T-helper 22 cell (primary cell): ENCODE measurements at places on chromosomes 5 and 9.

DNA sequence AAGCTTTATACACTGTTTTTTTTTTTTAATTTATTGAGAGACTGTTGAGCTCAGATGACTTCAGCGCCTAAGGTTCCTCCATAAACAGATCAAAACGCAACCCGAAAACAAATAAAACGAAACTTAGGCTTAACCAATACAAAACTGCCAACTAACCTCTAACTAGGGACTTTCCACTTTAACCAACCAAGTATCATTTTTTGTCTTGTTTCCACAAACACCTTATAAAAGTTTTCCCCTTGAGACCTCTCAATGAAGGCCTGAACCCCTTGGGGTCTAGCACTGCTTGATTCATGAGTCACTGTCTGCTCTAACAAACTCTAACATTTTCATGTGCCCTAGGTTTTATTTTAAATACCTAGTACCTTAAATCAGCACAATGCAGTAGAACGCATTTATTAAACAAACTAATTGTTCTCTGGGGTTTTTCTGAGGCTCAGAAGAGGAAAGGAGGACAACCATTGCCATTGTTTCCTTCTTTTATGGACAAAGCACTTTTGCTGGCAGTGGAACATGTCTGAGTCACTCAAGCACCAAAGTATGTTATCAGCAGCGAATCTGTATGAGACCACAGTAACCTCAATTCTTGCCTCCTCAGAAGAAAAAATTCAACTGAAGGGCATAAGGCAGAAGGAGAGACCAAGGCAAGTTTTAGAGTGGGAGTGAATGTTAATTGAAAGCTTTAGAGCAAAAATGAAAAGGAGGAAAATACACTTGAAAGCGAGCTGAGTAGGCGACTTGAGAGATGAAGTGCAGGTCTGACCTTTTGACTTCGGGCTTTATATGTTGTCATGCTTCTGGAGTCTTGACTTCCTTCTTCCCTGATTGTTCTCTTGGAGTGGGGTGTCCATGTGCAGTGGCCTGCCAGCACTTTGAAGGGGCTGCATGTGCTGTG, 97.7 kb upstream of the HCN1 start:
- DNase-seq = no peak

- no peak for DNase-seq
Measured at GRCh38 chr5:56356836-56357160, 123.7 kb upstream of the ANKRD55 start.

DNA sequence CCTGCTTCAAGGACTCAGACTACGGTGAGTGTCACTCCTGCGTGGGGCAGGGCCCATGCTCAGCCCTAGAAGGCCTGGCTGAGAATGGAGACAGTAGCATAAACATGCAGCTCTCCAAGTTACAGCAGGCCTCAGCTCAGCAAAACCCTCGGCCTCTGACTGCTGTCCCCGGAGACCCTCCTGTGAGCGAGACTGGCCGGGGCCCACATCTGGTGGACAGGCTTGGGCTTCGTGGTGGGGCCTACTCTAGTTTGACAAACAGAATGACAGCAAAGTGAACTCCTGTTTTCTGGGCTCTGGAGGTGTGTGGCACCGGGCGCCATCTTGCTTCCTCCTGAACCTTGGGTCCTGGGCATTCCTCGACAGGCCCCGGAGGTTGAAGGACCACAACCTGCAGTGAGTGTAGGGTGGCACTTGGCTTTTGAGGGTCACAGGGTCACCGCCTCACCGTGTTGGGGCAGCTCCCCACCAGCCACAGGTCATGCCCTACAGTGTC, 97.5 kb downstream of the PHF2 start:
- DNase-seq = no peak

DNA sequence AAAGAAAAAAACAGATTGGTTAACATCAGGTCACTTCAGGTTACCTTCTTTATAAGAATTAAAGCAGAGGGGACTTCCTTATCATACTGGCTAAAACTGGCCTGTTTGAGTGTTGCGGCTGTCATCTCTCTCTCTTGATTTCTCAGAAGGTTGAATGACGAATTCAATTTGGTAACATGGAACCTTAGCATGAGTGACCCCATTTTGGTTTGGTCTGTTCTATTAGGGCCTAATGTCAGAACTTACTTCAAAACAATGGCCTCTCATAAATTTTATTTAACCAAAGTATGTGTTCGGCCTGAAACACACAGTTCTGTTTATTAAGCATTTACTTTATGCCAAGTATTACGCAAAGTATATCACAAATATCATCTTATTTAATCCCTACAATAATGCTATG, 147.5 kb downstream of the CAAP1 start:
- no peak for DNase-seq

DNA sequence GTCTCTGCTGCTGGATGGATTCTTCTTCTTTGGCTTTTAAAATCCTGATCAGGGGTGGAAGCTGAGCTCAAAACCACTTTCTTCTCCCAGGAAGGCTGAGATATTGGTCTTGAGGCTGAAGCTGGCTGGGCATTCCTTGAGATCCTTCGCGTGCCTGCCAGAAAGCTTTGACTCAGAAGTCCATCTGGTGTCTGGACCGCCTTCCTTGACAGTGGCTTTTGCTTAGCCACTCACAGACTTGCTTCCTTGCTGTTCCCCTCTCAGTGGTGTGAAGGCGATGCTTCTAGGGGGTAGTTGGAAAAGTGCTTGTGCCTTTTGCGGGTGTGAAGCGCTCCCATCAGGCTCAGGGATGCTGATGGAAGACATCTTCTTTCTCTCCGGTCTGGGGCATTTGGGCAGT, 45.9 kb downstream of the RGS3 start:
- DNase-seq = no peak

DNA sequence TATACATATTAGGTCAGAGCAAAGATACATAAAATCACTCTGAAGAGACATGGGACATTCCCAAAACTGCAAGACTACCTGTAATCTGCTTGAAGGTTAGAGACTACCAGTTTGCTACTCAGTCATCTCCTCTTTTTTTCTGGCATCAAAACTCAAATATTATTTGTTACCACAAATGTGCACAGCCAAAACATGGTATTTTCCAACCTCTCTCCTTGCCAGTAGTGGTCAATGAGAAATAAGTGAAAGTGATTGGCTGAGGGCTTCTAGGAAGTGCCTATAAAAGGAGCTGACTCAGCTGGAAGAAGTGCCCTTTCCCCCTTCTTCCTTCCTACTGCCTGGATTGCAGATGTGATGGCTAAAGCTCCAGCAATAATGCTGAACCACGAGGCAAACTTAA, 13.8 kb downstream of the GZMK start:
- no peak for DNase-seq

- DNase-seq = no peak
Measured at GRCh38 chr5:30900367-30900766, 293.1 kb upstream of the CDH6 start.

DNA sequence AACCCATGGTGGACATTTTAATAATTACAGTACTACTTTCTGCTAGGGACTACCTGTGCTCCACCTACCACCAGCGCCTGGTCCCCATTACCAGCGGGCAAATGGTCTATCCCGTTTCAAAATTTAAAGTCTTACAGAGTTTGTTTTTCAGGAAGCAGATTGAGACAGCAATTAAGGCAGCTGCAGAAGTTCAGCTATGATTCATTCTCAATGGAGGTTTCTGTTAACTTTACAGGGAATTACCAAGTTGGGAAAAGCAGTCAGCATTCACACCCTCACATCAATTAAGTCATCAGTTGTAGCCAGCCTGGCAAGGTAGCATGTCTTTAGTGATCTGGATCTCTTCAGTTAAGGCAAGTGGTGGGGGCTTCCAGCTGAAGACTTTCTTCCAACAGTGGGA, 410.6 kb upstream of the DAB2 start:
- DNase-seq = no peak

- DNase-seq = no peak
Measured at GRCh38 chr9:77677397-77677796, 29.3 kb upstream of the GNA14 start.

DNA sequence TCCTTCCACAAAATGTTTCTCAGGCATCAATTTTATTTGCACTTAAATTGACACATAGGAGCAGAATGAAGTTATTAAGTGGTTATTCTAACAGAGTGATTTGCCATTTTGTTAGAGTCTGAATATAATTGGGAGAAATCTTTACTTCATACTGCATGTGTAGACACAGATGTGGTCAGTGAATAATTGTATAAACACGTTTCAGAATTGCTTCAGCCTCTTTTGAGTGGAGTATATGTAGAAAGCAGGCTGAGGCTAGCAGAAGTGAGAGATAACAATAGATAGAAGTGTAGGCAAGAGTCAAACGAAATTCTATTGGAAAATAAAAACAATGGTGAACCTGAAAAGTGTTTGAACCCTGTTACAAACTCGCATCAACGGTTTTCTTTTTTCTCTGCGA, 270.7 kb downstream of the TMEM167A start:
- no peak for DNase-seq

GRCh38 chr5:102154291-102154690, 141.8 kb downstream of the SLCO4C1 start:
- no peak for DNase-seq

DNA sequence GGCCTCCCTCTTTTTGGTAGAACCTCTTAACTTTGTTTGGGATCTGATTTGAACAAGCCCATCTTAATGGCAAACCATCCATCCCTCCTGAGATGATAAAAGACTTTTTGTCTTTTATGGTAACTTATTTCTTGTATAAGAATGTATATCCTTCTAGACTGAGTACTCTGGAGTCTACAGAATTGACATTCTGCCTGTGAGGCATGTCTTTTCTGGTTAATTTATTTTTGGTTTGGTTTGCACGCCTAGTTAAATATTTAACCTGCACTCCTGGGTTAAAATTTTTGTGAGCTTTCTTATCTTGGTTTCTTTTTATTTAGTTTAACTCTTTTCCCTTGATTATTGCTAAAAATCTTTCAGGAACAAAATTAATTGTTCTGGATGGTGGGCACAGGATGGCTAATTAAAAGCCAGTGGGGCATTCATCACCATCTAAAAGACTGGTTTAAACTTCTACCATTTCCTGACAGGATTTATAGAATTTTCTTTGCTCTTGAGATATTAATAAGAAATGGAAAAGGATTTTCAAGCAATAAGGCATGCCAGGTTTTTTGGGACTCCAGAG, 50.3 kb downstream of the PHAX start:
- no peak for DNase-seq

DNA sequence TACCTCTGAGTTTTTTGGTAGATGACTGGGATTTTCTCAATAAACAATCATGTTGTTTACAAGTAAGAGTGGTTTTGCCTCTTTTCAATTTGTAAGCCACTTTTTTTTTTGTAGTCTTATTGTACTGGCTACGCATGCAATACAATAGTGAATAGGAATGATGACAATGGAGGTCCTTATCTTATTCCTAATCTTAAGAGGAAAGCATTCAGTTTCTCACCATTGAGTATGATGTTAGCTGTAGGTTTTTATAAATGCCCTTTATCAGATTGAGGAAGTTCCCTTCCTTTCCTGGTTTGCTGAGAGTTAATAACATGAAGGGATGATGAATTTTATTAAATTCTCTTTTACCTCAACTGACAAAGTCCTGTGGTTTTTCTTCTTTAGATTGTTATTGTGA, 155.2 kb downstream of the ADAMTSL1 start:
- DNase-seq = no peak

DNA sequence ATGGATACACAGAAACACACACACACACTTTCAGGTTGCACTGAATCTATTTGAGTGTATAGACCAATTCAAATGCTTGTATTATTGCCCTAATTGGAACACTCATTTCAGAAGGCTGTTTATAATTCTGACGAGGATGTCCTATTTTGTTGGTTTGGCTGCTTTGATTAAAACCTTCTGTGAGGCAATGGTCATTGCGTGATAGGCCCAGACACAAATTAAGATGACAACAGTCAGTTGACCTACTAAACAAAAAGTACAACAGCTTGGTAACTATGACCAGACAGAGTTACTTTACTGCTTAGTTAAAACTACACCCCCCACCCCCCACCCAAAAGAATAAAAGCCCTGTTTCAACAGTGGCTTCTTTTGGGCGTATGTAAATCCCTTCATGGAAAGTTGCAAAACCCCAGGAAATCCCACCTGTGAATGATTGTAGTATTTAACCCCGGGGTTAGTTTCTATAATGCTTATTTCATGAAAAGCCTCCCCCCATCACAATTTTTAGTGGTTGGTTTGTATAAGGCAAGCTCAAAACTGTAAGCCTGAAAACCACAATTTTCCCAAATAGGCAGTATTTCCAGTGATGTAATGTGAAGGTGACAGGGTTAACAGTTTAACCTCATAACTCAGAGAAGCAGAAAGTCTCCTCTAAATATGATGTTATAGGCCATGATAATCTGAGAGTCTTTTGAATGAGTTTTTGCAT, 340.8 kb downstream of the FGF10 start:
- no peak for DNase-seq

DNA sequence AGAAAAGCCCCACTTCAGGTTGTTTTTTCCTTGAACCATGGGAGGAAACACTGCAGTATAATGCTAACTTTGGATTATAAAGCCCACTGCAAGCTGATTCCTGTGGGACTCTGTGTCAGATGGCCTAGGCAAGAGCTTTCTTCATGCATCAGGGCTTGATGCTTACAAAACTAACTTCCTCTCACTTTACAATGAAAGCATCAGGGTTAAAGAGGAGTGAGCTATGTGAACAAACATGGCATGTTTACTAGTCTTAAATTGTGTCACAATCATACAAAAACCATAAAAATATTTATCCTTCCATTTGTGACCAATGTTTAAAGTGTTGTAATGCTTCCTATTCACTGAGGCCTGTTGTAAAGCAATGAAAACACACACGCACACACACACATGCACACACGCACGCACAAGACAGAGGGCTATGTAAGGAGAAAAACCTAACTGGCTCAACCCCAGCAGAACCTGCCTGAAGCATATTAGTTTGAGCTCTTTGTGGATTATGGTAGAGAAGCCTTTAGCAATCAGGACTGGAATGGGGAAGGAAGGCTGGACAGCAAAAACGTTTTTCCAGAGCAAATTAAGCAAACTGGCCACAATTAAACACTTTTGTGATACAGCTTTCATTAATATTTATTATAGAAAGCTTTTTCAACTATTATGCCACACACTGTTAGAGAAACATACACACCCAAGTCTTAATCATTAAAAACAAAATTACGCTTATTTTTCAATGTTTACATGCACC, 122.2 kb downstream of the AUH start:
- DNase-seq = no peak

DNA sequence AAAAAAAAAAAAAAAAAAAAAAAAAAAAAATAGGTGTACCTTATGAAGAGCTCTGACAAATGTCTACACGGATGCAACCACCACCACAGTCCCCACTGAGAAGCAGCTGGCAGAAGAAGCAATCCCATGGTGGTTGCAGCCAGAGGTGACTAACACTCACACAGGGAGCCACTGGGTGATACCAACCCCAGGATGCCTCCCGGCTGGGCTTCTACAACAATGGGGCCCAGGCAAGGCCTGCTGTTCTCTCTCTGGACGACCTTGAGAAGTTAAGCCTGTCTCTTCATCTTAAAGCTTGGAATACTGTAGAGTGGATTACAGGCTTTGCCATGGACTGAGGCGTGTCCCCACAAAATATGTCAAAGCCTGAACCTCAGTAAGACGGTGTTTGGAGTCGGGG, 104.1 kb downstream of the ROR2 start:
- no peak for DNase-seq

DNA sequence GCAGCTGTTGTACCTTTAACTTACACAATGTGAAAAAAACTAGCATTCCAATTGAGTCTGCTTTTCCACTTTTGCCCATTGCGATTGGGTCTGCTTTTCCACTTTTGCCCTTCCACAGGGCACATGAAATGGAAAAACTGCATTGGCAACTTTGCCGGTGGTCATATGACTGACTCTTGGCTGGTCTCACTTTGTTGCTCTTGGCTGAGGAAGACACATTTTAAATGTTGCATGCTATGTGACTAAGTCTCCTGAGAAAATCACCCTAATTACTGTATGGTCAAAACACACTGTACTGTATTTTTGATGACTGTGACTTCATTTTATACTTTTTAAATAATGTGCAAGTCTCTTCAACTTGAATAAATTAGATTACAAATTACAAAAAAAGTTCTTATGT, 1.6 kb upstream of the OXCT1 start:
- no peak for DNase-seq
